Stimulated activated CD4-positive, alpha-beta T cell treated with anti-CD3 and anti-CD28 coated beads, TNF-alpha, amount 100 ng/mL, for 1 hour (primary cell): ENCODE measurements at places on chromosomes 7 and 10.
A peak's percentile ranks its signal among the peaks of the same experiment; 100 is the strongest.

GRCh38 chr10:82883603-82884002 is 1008.6 kb downstream of the NRG3 start:
- DNase-seq, result no peak

GRCh38 chr10:51386248-51386885 is 312.1 kb downstream of the PRKG1 start:
- no peak for DNase-seq

DNA sequence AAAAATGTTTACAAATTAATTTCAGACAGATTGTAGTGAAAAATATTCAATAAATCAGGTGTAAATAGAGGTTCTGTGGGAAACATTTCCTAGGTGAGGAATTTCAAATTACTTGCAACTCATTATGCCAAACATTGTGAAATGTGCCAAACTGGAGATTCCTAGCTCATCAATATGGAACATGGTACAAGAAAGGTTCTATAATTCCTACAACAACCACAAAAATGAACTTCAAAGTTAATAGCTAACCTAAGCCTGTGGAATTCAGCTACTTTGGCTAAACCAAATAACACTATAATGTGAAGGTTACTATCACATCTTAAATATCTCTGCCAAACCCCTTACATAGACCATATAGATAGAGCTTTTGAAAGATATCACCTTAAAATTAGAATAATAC is 223.3 kb upstream of the HGF start:
- no peak for DNase-seq

- DNase-seq, result no peak
Observed at GRCh38 chr10:10959666-10960065, 58.0 kb upstream of the CELF2 start.

DNA sequence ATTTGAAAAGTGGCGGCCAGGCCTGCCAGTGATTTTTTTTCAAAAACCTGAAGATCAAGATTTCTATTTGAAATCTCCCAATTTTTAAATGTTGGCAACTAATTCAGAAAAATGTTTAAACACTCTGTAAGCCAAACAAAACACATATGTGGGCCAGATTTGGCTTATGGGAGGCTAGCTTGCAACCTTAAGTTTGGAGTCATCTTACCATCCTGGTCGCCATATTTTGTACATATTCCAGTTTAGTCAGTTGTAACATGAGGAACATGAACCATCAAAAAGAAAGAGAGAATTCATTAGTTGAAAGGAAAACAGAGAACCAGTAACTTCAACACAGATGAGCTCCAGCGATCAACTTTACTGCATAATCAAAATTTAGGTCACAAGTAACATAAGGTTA is 115.4 kb downstream of the TMEM26 start:
- DNase-seq, result no peak

DNA sequence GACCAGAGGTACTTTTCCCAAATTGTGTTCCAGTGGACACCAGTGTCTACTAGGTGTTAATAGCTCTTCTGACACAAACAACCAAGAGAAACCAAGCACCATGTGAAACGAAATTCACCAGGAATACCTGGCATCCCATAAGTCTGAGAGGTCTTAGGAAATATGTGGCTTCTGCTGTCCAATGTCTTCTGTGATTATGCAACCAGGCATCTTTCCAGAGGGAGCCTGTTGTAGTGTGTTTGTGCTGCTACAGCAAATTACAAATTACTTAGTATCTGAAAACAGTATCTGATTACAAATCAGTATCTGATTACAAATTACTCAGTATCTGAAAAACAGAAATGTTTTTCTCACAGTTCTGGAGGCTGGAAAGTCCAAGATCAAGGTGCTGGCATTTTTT is 133.6 kb upstream of the NPVF start:
- no peak for DNase-seq

- DNase-seq, result no peak
Observed at GRCh38 chr7:101116898-101117297, 10.0 kb upstream of the SERPINE1 start.

DNA sequence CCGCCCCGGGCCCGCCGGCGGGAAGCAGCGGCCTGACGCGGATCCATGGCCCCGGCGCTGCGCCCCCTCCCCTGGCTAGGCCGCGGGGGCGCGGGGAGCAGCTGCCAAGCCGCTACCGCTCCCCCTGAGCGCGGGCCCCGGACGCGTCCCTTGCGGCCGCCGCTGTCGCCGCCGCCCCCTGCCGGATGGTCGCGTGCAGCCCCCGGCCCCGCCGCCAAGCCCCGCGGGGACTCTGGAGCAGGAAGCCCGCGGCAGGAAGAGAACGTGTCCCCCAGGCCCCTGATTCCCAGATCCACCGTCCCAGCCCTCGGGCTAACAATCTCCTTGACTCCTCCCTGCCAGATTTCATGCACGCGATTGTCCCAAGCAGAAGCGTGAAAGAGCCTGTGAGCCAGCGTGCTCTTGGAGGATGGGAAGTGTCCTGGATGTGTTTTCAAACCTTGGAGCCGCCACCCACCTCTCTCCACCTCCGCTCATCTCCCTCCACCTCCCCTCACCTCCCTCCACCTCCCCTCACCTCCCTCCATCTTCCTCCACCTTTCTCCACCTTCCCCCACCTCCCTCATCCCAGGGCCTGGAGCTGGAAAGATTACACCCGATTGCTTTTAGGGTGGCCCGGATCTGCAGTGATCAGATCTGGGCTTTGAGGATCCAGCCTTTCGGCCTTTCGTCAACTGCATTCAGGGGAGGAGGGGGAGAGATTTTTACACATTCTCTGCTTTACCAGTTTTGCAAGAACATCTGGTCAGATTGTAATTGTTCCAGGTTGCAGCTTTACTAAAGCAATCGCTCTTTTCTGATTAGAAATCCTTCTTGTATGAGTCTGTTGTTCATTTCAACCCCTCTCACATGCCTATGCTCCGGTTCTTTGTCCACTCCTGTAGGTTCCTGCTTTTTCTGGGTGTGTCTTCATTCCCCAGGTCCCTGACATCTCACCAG is 570 bp upstream of the PRTFDC1 start:
- DNase-seq, result peak; percentile 7

- DNase-seq, result no peak
Observed at GRCh38 chr7:105769901-105770628, 106.3 kb downstream of the ATXN7L1 start.

GRCh38 chr10:121450247-121450646 is 148.0 kb downstream of the FGFR2 start:
- no peak for DNase-seq

GRCh38 chr7:10931161-10931560 is 42.5 kb upstream of the PHF14 start:
- no peak for DNase-seq

DNA sequence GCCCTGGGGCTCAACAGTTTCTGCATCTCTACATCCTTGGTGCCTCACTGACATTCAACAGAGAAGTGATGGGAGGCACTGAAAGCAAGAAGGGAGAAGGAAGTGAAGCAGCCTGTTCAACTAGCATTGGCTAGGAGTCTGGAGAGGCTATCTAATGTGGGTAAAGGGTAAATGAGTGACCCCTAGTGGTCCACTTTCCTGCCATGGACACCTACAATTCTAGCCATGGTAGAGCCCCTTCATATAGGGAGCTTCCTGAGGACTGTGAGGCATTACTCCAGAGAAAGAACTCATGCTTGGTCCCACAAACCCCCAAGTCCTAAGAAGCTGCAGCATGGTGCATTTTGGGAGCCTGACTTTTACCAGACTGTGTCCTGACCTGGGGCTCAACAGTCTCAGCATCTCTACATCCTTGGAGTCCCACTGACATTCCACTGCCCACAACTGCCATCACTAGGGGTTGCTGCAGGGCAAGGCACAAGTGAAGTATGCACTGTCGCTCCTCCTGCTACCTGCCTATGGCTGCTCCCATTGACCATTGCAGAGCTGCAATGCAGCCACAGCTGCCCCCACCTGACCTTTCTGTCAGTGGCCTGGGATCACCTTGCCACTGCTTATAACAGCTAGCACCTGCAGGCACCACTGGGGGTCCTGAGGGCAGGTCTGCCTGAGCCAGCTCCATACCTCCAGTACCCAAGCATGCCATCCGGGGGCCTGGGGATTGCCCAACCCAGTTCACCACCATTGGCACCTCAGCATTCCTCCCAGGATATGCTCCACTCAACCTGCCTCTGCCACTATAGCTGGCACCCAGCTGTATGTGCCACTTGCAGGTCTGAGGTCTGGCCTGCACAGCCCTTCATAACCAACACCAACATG is 44.1 kb upstream of the CDK6 start:
- DNase-seq, result no peak

GRCh38 chr10:78907551-78908211 is 161.1 kb upstream of the ZMIZ1 start:
- DNase-seq, result no peak

DNA sequence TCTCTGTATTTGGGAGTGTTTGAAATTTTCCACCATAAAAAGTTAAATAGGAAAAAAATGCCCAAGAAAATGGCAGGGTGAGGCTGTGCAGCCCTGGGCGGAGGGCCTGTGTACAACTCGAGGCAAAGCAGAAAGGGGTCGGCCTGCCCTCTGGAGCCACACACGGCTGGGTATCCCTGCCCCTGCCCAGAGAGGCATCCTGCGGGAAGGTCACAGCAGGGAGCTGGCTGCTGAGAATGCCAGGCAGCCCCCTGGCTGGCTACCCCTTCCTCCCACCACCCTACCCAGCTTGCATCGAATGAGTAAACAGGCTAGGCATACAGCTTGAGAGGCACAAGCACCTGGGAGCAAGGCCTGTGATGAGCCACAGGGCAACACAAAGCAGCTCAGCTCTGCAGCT is 46.1 kb downstream of the CAMK2B start:
- DNase-seq, result no peak

DNA sequence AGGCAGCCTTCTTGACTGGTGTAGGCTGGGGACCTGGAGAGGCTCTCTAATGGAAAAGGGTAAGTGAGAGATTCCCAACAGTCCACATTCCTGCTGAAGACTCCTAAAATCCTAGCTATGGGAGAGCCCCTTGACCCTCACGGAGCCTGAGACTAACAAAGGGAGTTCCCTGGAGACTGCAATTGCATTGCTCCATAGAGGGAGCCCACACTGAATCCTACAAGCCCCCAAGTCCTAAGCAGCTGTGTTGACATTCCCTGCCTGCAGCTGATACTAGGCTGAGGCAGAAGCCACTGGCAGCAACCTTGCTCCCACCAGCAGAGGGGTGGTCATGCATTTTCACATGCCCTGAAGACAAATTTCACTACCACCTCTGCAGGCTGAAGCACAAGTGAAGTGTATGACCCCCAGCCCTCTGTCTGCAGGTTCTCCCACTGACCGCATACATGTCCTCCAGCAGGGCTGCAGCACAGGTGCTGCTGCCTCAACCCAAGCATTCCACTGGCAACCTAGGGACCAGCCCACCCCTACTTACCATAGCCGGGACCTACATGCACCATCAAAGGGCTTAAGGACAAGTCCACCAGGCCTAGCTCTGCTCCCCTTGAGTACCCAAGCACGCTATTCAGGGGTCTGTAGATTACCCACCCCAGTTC is 130.3 kb upstream of the SLC13A1 start:
- no peak for DNase-seq

DNA sequence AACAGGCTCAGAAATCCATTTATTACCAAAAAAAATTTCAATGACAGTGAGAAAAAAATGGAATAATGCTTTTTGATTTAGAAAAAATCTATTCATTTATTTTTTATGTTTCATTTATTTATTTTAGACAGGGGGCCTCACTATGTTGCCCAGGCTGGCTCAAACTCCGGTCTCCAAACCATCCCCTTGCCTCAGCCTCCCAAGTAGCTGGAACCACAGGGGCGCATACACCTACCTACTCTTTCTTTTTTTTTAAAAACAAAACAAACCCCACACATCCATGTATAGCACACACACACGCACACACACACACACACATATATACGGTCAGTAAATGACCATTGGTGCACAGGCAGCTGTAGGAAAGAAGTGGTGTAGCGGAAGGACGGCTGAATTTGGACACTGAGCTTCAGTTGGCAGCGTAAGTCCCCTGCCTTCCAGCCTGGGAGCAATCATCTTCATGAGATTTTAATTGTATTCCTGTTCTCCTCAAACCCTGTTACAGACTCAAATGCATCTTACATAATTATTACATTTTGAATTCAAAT is 28.8 kb downstream of the ARL4A start:
- no peak for DNase-seq

DNA sequence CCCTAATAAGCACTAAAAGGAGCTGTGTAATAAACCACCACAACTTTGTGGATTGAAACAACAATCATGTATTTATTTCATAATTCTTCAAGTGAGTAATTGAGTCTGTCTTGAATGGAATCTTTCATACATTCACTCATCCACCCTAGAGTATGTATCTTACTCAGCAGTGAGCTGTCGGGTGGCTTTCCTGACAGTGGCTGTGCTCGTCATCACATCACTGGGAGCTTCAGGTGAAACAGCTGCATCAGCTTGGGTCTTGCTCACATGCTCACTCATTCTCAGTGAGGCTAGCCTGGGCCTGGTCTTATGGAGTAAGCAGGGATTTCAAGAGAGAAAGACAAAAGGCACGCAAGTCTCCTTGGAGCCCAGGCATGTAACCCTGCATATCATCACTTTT is 271.4 kb downstream of the POM121L12 start:
- DNase-seq, result no peak
